Activated CD4-positive, alpha-beta memory T cell treated with anti-CD3 and anti-CD28 coated beads for 36 hours (primary cell): ENCODE measurements at places on chromosomes 7 and 10. TPM values are rescaled to one million over a fixed set of nuclear protein-coding genes. Genes with fewer than 3 reads are reported as not detected.

DNA sequence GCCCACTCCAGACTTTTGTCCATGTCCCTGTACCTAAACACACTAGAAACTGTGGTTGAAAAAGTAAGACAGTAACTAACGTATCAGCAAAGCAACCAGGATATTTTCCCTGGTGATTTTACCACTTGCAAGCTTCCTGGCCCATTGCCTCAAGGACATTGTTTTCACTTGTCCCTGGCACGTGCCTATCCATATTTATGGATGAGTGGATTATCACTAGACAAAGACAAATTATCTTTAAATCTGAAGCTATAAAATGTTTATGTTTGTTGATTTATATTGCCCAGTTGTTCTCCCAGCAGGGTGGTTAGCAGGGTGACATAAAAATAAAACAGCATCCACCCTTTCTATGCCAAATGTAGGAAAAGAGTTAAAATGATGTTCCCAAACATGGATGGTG lies 93.2 kb upstream of the STEAP1 start:
- H3K27ac ChIP-seq: no peak overlapping the region
- no peaks in the 10 kb centered on the region for H3K36me3 ChIP-seq
- no peaks in the 10 kb centered on the region for H3K27me3 ChIP-seq
- H3K4me1 ChIP-seq: no peaks in the 10 kb centered on the region

Gene CCDC146
- total RNA-seq: 1.8 TPM

DNA sequence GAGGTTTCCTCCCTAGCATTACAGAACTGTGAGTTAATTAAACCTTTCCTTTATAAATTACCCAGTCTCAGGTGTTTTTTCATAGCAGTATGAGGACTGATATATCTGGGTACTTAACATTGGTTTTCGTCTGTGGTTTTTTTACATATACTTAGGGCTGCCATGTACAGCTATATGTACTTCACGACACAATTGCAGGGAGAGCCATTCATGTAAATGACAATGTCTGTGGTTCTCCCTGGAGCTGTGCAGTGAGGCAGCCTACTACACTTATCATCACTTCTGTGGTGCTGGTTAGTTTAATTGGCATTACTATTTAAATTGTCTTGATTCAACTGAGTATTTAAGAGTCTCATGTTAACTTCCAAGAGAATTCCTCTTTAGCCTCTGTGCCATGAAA lies 40.7 kb downstream of the AVL9 start:
- no peaks in the 10 kb centered on the region for H3K27me3 ChIP-seq
- peaks cover 4% of the 10 kb centered on the region for H3K36me3 ChIP-seq
- DNase-seq: no peak
- H3K4me1 ChIP-seq: peaks cover 28% of the 10 kb centered on the region
- H3K27ac ChIP-seq: no peak overlapping the region

- H3K4me3 ChIP-seq: no peak overlapping the region
- DNase-seq: no peak
- H3K4me1 ChIP-seq: peaks cover 6% of the 10 kb centered on the region
- H3K27me3 ChIP-seq: peaks cover 32% of the 10 kb centered on the region
- H3K36me3 ChIP-seq: no peaks in the 10 kb centered on the region
Observed at GRCh38 chr7:73768641-73769480, 1.2 kb downstream of the CLDN3 start.

DNA sequence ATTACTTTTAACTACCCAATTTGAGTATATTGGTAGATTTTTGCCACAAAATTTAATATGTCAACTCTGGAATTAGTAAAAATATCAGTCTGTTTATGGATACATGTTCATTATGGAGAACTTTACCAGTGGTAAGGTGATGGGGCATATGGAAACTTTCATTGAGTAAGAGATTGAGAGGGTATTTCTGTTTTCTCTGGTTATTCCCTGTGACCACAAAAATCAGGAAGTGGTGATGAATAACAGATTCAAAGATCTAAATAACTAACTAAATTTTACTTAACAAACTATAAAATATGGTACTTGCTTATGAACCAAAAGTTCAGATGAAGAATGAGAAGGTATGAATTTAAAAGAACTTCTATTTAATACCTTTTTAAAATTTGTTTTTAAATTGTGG lies 22.1 kb upstream of the STEAP4 start:
- H3K4me1 ChIP-seq: no peaks in the 10 kb centered on the region
- no peak overlapping the region for H3K4me3 ChIP-seq
- no peaks in the 10 kb centered on the region for H3K27me3 ChIP-seq
- no peak overlapping the region for H3K27ac ChIP-seq
- DNase-seq: no peak

DNA sequence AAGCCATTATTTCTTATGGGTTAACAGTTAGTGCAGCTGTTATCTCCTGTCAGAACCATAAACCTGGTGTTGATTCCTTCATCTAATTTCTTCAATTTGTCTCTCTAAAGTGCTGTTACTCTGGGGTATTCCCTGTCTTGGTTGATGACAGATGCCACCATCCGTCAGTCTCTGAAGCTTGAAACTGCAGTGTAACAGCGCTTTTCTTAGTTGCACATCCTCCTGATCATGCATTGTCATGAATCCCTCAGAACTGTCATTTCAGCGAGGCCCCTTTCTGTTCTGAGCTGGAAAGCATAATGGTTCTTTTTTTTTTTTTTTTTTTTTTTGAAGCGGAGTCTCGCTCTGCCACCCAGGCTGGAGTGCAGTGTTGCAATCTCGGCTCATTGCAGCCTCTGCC lies 193.9 kb downstream of the SDK1 start:
- no peak overlapping the region for H3K4me3 ChIP-seq
- H3K36me3 ChIP-seq: peaks cover under 1% of the 10 kb centered on the region
- peak overlapping the region; percentile 21 for H3K27ac ChIP-seq
- no peaks in the 10 kb centered on the region for H3K27me3 ChIP-seq
- DNase-seq: peak; percentile 16
- peaks cover 16% of the 10 kb centered on the region for H3K4me1 ChIP-seq

Gene ANLN
- 54.7 TPM for total RNA-seq

DNA sequence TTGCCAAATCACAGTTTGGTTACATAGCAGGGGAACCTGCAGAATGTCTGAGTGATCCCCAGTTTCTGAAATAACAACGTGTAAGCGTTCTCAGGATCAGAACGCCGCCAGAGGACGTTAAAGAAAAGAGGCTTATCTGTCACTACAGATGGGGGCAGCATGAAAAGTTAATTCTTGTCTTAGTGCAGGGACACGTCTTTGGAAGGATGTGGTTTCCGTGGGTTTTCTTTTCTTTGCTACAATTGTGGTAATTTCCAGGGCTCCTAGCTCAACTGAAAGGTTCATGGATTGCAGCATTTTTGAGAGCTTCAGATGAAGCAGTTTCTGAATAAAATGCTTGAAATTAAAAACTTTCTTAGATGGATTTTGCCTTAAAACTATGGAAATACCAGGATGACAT lies 106.6 kb downstream of the PRKCQ start:
- peaks cover 48% of the 10 kb centered on the region for H3K36me3 ChIP-seq
- H3K27ac ChIP-seq: peak overlapping the region; percentile 93
- peak; percentile 66 for DNase-seq
- H3K4me3 ChIP-seq: peak overlapping the region; percentile 3

Gene HOXA3
- total RNA-seq: not detected

GRCh38 chr7:137266764-137267163 lies 76.8 kb downstream of the PTN start:
- no peaks in the 10 kb centered on the region for H3K36me3 ChIP-seq
- H3K27ac ChIP-seq: no peak overlapping the region
- no peaks in the 10 kb centered on the region for H3K27me3 ChIP-seq

Gene TMEM229A
- not detected for total RNA-seq

- peak overlapping the region; percentile 40 for H3K4me3 ChIP-seq
- H3K4me1 ChIP-seq: peaks cover 56% of the 10 kb centered on the region
- H3K27ac ChIP-seq: peak overlapping the region; percentile 83
- no peaks in the 10 kb centered on the region for H3K27me3 ChIP-seq
- peak; percentile 35 for DNase-seq
Observed at GRCh38 chr10:114825513-114826253, 4.1 kb downstream of the FHIP2A start.

DNA sequence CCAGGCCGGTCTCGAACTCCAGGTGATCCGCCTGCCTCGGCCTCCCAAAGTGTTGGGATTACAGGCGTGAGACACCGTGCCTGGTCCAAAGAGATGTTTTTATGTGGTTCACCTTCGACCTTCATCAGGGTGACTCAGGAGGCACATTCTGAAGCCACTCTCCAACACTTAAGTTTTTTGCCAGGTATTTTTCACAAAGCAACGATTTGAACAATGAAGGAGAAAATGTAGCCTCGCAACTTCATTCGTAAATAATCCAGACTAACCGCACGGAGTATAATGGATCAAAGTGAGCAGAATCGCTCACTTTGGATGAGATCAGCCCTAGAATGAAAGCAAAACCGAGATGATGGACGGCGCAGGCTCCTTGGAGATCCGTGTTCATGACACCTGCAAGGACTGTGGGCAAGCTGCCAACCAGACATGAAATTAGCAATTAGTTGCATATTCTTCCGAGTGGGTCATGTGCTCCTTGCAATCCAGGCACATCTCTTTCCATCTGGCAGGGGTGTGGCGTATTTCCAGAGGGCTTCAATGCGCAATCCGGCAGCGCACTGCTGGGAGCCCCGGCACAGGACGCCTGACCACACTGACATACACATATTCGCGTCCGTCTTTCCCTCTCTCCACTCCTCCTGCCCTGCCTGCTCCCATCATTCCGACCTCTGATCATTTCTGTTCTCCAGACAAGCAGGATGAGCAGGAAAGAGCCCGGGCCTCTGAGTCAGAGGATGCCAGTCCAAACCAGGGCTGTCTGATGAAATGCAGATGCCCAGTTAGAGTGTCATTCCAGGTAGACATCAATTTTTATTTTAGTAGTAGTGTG lies 148.4 kb downstream of the KLF6 start:
- H3K27me3 ChIP-seq: no peaks in the 10 kb centered on the region
- H3K36me3 ChIP-seq: no peaks in the 10 kb centered on the region
- no peak overlapping the region for H3K4me3 ChIP-seq
- H3K4me1 ChIP-seq: peaks cover 2% of the 10 kb centered on the region

DNA sequence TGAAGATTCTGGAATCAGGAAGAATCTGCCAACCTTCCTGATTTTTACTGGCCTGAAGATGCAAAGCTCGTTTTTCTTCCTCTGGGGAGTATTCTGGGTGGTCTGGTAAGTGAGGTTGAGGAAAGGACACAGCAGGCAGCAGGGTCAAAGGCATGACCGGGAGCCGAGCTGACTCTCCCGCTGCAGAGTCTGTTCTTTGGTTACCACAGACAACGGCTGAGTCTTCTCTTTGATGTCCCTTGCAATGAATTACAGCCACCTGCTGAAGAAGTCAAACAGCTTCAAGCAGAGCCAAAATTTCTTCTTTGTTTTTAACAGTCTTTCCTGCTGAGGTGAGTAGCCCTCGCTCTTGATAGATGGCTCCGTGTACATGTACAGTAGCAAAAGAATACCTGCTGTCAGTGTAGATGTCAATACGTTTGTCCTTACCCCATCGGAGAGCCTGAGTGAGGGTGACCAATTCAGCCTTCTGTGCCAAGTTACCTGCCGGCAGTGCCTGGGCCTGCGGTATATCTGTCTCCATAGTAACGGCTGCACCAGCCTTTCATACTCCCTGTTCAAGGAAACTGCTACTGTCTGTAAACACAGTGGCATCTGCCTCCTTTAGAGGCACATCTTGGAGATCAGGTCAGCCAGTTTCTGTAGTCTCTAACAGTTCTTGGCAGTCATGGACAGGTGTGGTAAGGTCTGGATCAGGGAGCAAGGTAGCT lies 76.4 kb downstream of the PRR15 start:
- no peak for DNase-seq
- no peaks in the 10 kb centered on the region for H3K36me3 ChIP-seq
- no peaks in the 10 kb centered on the region for H3K4me1 ChIP-seq
- no peaks in the 10 kb centered on the region for H3K27me3 ChIP-seq
- H3K27ac ChIP-seq: no peak overlapping the region
- H3K4me3 ChIP-seq: no peak overlapping the region

DNA sequence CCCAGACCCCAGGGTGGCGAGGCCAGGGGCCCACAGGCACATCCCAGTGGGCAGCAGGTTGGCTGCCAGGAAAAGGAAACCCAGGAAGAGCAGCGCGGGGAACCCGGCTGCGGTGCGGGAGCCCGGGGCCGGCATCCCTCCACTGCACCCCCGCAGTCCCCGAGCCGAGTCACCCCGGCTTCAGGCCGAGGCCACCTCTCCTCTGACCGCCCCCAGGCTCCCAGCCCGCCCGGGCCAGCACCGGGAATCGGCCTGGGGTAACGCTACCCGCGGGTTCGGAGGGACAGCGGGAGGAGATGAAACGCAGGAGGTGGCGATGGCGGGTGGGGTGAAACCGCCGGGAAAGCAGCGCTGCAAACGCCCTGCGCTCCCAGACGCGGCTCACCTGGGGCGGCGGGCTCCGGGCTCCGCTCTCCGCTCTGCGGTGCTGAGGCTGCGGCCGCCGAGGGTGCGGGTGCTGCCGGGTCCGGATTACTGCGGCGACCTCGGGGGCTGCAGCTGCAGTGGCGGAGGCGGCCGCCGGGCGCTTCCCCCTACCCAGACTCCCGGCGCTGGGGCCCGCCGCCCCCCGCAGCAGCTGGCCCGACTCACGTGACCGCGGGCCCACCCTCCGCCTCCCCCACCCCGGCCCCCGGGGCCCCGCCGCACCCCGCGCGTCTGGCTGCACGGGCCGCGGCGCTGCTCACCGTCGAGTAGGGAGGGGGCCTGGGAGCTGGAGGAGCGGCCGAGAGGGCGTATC lies at the start of gene SCRN1:
TSS of gene SCRN1 (minus strand) at position 545 of the 739 bp plus-strand sequence. CDS start 20,734 bp downstream, outside the sequence.
- H3K4me1 ChIP-seq: peaks cover 10% of the 10 kb centered on the region
- peaks cover 43% of the 10 kb centered on the region for H3K27me3 ChIP-seq
- peak; percentile 27 for DNase-seq
- H3K27ac ChIP-seq: no peak within 1 kb of the TSS
- H3K36me3 ChIP-seq: no peaks in the 10 kb centered on the region
- H3K4me3 ChIP-seq: peak within 1 kb of the TSS; percentile 65

Gene CYP26A1
- not detected for total RNA-seq
